ENCODE measurements at places on chromosomes 16 and 17.

DNA sequence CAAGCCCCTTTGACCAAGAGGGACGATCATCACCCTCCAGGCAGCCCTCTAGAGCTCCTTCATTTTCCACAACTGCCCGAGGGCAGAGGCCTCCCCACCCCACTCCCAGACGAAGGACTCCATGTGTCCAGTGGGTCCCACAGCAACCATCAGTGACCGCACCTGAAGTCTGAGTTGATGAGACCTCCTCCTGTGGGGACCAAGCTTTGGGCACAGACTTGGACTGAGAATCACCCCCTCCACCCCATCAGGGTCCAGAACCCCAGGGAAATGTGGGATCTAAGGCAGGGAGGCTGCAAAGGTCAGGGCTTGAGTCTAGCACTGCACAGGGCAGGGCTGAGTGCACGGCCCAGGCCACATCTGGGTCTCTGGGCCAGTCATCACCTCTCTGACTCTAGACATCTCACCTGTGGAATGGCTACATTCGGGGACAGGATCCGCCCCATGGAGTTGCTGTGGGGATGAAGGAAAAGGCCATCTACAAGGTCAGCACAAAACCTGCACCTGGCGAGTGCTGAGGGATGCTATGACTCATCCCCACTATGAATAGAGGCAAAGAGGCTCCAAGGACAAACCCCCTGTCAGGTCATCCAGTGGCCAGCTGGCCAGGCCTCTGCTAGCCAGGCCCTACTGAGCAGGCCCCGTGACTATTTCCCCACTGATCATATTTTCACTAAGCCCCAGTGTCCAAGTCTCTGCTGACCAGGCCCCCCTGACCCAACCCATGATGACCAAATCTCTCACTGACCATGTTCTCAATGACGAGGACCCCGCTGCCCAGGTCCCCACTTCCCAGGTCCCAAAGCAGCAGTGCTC is 38.4 kb downstream of the TNFRSF13B start:
- no peak for DNase-seq

- no peak for DNase-seq
These were observed 55.7 kb downstream of the NT5M start for GRCh38 chr17:17358866-17359265.

DNA sequence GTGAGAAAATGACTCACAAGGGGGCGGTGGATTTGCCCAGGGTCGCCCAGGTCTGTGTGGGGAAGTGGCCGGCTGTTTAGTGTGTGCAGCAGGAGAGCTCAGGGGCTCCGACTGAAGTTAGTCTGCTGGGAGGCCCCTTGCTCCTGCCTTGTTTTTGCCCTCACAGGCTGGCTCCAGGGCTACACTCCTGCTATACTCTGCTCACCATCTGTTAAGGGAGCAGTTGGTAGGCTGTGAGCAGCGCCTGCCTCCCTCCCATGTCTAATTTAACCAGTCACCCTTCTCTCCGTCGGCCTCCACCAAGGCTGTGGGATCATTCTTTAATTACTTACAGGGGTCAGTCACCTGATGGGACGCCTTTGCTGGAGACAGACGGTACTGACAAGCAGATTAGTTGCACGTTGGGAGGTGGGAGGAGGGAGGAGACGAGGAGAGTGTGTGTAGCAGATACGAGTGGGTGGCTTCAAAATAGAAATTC is 35.5 kb downstream of the KSR1 start:
- no peak for DNase-seq

GRCh38 chr17:41518031-41518430 is 659 bp downstream of the KRT15 start:
- DNase-seq: no peak

Measured in epithelial cell of prostate (primary cell).